ENCODE measurements at places on chromosomes 3 and 15.

GRCh38 chr3:127628788-127629466, at the start of gene PODXL2:
Gene PODXL2, plus strand, starts transcription at chr3:127629185. Its CDS starts 35 bp downstream, at chr3:127629220.
- peak; percentile 44 for DNase-seq

GRCh38 chr15:59819092-59819491, 130.0 kb upstream of the BNIP2 start:
- DNase-seq, result no peak

GRCh38 chr15:43966646-43967045, 139.8 kb downstream of the WDR76 start:
- DNase-seq, result no peak

- DNase-seq, result no peak
Observed at GRCh38 chr3:62134061-62134496, 239.3 kb downstream of the FEZF2 start.

DNA sequence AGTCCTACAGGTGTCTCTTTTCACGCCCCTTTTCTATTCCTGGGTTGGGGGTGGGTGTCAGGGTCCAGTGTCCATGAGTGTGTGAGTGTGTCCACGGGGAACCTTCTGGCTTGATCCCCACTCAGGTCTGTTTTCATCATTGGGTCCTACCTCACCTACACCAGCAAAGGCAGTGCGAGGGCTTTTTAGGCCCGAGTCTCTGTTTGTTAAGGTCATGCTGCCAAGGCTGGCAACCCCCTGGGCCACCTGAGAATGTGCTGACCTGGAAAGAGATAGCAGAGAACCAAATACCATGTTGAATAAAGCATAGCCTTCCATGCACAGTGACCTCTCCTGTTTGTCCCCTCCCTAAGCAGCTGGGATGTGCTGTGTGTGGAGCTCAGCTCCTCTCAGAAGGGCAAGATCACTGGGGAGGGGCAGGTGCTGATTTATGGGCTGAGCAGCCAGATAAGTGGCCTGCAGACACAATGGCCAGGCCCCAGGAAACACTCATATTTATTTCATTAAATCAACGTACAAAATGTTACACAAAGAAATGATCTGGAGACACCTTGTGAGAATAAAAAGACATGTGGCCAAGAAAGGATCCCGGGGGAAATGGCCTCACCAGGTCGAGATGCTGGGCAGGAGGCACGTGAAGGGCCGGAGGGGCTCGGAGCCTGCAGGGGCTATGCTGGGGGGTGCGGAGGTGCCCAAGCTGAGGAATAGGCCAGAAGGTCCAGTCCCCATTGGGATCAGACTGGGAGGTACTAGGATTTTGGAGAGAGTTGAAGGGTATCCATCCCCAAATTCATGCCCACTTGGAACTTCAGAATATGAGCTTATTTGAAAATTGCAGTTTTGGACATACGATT, 36.1 kb downstream of the RAB6B start:
- no peak for DNase-seq

- no peak for DNase-seq
Observed at GRCh38 chr3:64870876-64871646, 183.3 kb upstream of the ADAMTS9 start.

DNA sequence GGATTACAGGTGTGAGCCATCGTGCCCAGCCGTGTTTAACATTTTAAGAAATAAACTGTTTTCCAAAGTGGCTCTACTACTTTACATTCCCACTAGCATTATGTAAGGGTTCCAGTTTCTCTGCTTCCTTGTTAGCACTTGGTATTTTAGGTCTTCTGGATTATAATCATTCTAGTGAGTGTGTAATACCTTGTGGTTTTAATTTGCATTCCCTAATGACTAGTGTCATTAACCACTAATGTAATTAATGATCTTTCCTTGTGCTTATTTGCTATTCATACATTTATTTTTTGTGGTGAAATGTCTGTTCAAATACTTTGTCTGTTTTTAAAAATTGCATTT, 30.7 kb downstream of the ARIH2 start:
- DNase-seq, result no peak

GRCh38 chr15:47843124-47843663, 125.9 kb downstream of the SEMA6D start:
- DNase-seq, result no peak

DNA sequence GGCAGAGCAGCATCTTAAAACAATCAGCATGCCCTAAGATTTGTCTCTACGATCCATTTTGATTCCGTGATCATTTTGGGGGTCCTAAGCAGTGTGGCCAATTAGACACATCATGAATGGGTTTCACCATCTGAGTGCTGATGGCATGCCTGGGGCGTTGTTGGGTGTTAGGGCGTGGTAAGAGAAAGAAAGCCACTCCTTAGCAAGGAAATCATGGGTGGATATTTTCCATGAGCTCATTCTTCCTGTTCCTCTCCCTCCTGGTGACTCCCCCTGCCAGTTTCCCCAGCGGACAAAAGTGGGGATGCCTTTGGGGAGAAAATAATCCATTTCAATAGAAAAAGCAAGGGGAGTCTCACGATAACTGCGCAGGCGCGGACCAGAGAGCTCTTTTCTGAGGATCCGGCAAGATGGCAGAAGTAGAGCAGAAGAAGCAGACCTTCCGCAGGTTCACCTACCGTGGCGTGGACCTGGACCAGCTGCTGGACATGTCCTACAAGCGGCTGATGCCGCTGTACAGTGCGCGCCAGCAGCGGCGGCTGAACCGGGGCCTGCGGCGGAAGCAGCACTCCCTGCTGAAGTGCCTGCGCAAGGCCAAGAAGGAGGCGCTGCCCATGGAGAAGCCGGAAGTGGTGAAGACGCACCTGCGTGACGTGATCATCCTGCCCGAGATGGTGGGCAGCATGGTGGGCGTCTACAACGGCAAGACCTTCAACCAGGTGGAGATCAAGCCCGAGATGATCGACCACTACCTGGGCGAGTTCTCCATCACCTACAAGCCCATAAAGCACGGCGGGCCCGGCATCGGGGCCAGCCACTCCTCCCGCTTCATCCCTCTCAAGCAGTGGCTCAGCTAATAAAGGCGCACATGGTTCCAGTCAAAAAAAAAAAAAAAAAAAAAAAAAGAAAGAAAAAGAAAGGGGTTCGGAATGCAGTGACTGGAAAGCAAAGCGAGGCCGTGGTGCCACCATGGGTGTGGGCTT, 301.8 kb downstream of the LRTM1 start:
- no peak for DNase-seq

DNA sequence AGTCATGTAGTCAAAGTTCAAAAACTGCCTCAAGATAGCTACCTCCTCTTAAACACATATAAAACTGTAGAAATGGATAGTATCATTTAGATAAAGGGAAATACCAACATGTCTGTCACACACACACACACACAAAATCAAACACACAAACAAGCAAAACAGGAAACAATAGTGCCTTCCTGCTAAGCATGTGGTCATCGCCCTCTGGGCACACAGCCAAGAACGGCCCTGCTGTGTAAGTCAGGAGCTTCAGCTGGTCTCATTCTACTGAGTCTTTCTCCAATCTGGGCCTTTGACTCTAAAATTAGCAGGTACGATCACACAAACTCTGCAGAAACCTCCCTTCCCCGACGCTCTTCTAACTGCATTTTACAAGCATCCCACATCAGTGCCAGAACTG, 272.2 kb upstream of the CHRNA7 start:
- peak; percentile 44 for DNase-seq

DNA sequence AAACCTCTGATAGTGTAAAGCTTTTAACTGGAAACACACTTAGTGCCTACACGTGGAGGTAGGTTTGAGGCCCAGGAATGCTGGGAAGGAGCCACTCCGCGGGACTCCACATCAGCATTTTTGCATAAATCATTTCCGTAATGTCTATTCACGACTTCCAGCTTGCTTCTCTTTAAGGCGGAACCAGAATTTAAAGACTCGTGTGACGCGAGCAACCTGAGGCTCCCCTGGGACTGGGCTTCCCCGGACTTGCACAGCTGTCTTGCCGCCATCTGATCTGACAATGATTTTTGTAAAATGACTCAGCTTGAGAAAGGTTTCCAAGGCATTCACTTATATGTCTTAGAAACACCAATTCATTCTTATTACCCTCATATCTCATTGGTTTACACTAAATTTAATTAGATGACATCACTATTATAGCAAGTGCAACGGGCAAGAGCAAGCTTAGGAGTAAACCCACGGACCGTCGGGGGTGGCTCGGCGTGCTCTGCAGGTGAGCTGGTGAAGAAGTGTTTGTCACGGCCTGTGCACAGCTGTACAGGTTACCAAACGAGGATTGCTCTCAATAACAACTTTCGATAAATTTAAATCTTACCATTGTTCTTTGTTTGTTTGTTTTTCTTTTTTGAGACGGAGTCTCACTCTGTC, 95.2 kb downstream of the CHSY1 start:
- no peak for DNase-seq

Data from NCI-H510A (cell line).